C1 segment of cervical spinal cord (tissue), 14 donors: ENCODE measurements at places on chromosomes 1 and 21.

GRCh38 chr1:192171123-192171522, 12.9 kb downstream of the RGS18 start:
- DNase-seq: no peak

GRCh38 chr1:59071876-59072582, 224.9 kb upstream of the FGGY start:
- no peak for DNase-seq

DNA sequence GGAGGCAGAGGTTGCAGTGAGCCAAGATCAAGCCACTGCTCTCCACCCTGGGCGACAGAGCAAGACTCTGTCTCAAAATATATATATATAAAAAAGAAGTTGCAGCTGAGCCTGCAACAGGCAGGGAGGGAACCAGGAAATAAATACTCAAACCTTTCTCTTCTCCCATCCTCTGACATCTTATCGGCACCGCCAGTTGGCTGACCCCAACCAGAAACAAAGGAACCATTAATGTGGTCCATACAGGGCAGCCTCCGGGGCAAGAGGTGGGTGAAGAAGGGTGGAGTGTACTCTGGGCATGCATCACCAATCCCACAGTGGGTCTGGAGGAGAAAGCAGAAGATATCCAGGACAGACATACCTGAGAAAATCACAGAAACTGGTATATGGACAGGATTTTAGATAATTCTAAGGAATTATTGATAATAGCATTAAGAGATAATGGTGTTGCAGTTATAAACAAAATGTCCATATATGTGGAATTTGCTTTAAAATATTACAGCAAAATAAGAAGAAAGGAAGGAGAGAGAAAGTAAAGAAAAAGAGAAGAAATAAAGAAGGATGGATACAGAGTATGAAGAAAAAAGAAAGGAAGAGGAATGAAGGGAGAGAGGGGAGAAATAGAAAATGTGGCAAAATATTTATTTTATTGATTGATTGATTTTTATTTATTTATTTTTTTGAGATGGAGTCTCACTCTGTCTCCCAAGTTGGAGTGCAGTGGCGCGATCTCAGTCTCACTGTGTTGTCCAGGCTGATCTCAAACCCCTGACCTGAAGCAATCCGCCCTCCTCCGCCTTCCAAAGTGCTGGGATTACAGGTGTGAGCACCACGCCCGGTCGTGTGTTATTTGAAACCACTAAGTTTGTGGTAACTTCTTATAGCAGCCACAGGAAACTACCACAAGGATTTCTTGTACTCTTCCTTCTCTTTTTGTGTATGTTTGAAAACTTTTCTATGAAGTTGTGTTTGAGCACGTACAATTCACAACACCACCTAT, 4.1 kb upstream of the PTAFR start:
- no peak for DNase-seq

DNA sequence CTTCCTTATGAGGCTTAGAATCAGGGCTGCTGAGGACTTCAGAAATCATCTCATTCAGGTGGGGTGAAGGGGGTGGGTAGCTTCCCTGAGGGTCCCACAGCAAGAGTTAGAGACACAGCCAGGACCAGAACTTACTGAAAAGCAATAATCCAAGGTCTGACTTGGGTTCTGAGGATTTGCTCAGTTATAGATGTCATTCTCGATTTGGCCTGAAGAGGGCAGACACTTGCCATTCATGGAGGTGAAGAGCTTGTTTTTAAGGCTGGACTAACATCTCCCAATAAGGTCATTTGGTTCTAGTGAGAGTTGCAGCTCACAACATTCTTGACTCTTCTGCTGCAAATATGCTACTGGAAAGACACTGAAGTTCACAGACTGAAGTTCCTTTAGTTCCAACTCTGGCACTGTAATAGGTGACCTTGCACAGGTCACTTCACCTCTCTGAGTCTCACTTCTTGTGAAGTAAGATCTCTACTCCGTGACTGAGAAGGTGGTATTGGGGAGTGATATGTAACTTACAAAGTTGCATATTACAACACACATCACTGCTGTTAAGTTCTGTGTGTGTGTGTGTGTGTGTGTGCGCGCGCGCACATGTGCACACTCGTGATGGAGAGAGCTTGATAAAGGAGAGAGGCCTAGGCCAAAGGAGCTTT, 69.8 kb upstream of the DIRAS3 start:
- DNase-seq: no peak

- no peak for DNase-seq
Measured at GRCh38 chr1:208631506-208631905, 387.3 kb upstream of the PLXNA2 start.
